ENCODE measurements at places on chromosomes 2 and 18.

GRCh38 chr2:223459328-223459939, 142.7 kb downstream of the SCG2 start:
- DNase-seq = no peak

DNA sequence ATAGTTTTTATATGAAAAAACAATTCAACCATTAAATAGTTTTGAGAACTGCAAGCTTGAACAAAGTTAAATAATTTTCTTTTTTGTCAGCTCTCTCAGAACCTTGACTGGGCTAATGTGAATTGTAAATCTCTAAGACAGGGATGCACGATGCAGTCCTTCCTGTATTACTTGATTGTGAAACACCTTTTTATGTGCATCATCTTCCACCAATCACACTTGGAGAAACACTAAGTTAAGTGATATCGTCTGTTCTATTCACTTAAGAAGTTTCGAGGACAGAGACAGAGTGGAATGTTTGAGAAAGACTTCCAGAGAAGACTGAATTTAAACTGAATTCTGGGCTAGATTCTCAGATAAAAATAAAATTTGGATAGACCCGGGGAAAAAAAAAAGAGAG, 238.2 kb downstream of the MREG start:
- no peak for DNase-seq

GRCh38 chr2:28522481-28522880, 26.6 kb downstream of the PLB1 start:
- no peak for DNase-seq

- no peak for DNase-seq
Measured at GRCh38 chr18:34864836-34865497, 154.9 kb downstream of the DTNA start.

GRCh38 chr18:79507076-79507545, 111.4 kb downstream of the NFATC1 start:
- peak; percentile 36 for DNase-seq

GRCh38 chr2:5692561-5693286, 540 bp downstream of the SOX11 start:
- DNase-seq = no peak

GRCh38 chr2:46849046-46849715, 66.4 kb downstream of the MCFD2 start:
- no peak for DNase-seq

- no peak for DNase-seq
Measured at GRCh38 chr18:59551902-59552635, 145.2 kb downstream of the CCBE1 start.

GRCh38 chr2:219352448-219353023, 20.0 kb upstream of the RESP18 start:
- peak; percentile 22 for DNase-seq

DNA sequence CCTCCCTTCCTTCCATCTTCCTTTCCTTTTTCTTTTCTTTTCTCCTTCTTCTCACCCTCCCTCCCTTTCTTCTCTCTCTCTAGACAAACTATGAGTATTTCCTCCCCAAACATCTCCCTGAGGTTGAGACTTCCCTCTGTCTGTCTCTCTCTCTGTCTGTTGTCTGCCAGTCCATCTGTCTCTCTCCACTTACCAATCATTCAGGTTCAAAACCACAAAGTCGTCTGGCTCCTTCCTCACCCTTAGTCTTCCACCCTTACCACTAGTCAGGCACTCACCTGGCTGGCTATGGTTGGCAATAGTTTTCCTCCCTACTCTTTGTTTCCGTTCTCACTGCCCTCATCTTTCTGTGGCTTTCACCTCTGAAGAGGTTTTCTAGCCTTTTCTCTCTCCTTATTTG, 12.9 kb downstream of the CCL20 start:
- no peak for DNase-seq

DNA sequence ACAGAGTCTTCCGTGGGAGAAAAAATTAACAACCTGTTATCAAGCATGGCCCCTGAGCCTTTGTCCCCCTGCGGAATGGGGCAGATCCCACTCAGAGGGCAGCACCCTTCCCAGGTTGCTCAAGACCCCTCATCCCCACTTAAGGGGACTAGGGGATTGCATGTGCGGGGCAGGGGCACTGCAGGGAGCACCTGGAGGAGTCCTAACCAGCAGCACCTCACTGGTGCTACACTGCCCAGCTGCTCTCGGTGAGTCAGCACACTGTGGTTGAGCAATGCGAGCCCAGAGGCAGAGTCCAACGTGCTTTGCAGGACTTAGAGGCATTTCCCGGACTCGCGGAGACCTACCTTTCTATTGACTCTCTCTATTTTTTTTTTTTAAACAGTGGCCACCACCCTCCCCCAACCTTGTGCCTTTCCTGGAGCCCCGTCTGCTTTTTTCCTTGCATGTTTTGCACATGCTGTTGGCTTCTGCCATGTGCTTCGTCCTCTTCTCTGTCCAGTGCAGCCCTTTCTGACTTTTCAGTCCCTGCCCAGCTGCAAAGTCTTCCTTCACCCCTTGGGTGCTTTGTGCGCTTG, 74.0 kb downstream of the IL1R2 start:
- no peak for DNase-seq

DNA sequence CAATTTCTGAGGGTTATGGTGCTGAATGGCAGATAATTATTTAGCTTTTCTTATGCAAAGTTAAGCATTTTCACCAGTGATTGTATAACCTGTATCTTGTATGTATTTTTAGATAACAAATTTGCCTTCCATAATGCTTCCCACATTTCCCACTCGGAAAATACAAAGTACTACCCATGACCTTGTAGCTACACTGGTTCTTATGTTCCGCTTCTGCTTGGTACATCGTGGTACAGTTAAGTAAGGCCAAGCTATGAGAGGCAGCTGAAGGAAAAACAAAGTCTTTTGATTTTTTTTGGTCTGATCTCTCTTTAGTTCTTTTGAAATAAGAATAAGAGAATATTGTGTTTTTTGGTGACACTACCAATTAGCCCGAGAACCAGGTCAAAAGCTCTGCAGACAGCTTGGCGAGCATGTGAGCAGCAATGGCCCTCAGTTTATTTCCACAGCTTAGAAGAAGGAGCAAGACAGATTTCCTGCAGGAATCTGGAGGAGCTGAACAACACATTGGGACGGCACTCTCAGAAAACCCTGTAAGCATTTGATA, 26.8 kb downstream of the SH3YL1 start:
- no peak for DNase-seq

DNA sequence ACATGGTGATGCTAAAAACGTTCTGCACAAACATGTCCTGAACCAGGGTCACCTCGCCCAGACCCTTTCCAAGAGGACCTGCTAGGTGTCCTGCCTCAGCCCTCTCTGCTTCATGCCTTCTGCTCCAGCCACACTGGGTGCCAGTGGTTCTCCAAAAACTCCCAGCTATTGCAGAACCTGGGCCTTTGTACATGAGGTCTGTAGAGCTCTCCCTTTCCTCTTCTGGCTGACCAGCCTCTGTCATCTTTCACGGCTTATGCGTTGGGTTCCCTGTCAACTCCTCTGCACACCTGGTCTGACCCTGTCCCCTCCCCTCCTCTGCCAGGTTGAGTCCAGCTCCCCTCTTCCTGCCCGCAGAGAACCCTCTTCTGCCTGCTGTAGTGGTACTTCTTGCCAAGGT, 35.5 kb upstream of the IGFBP5 start:
- no peak for DNase-seq

Measured in substantia nigra (tissue), 51 donors.